ENCODE measurements at places on chromosomes 3 and 15. TPM values are rescaled to one million over a fixed set of nuclear protein-coding genes. Genes with fewer than 3 reads are reported as not detected.

The SNTN gene
- not detected for total RNA-seq

The MYO5A gene
- 28.3 TPM for total RNA-seq

The SV2B gene
- total RNA-seq = 0.29 TPM

The TUBGCP5 gene
- total RNA-seq = 23.7 TPM

The GOLGA6L7 gene
- not detected for total RNA-seq
